ENCODE measurements at places on chromosomes 7 and 10. TPM values are rescaled to one million over a fixed set of nuclear protein-coding genes. Genes with fewer than 3 reads are reported as not detected.

Gene TMEM270
- total RNA-seq: not detected

Gene CFAP70
- total RNA-seq: 0.82 TPM

Gene CFAP46
- total RNA-seq: 0.19 TPM

Gene ADCK2
- total RNA-seq: 32.2 TPM

Gene C7orf25
- total RNA-seq: 5.6 TPM

Gene SAMD9
- 7.9 TPM for total RNA-seq

Gene BTAF1
- 50.0 TPM for total RNA-seq
